ENCODE measurements at places on chromosomes 7 and 10.

DNA sequence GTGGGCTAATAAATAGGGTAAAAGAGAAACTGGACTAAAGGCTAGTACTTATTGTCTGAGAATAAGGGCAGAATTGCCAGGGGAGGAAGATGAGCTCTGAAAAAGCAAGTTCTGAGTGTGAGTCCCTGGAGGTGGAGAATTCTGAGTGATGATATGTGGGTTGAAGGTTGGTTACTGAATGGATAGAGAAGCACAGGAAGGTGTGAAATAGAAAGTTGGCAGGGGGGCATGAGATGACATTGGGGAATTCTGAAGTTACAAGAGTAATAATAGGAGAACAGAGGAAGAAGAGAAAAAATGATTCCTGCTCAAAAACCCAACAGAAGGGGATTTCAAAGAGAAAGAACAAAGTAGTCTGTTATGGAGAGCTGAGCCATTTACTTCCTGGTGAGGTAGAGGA, 76.9 kb downstream of the PRKCQ start:
- DNase-seq: no peak

- no peak for DNase-seq
Observed at GRCh38 chr7:33773053-33773452, 132.3 kb upstream of the BMPER start.

DNA sequence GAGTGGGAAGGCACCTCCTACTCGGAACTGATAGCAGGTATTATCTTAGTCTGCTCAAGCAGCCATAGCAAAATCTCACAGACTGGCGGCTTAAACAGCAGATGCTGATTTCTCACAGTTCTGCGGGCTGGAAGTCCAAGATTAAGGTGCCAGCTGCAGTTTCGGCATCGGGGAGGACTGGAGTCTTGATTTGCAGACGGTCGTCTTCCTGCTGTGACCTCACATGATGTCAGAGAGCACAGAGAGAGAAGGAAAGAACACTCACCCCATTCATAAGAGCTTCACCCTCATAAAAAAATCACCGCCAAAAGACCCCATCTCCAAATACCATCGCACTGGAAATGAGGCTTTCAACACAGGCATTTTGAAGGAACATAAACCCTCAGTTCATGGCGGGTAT, 216.5 kb upstream of the PITRM1 start:
- DNase-seq: no peak

DNA sequence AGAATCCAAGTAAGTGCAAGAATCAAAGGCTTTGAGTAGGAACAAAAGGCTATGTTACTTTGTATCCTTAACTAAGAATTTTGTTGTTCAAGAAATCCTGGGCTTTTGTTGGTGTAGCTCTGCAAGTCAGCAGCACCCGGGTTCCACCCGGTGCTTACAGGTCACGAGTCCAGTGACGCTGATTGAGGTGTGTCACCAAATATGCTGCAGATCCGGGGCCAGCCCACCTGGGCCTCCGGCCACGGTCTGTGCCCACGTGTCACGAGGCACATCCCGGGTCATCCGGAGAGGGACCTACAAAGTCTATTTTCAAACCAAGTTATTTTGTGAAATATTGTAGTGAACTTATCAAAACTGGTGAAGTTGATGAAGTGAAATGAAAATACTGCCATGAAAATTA, 103.1 kb downstream of the MGMT start:
- DNase-seq: no peak

DNA sequence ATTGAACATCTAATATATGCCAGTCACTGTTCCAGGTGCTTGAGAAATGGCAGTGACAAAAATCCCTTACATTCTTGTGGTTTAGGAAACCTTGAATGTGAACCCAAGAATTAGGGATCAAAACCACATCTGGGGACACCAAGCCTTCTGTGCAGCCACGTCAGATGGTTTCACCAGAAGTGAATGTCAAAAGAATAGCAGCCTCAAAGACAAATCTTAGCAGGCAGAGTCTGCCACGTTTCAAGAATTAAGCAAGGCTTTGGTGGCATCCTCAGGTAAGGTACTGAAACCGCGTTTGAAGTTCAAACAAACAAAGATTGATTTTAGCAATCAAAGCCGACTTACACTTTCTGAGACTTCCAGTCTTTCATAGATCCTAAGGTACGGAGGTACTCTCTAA, 225.5 kb upstream of the GNAI1 start:
- no peak for DNase-seq

DNA sequence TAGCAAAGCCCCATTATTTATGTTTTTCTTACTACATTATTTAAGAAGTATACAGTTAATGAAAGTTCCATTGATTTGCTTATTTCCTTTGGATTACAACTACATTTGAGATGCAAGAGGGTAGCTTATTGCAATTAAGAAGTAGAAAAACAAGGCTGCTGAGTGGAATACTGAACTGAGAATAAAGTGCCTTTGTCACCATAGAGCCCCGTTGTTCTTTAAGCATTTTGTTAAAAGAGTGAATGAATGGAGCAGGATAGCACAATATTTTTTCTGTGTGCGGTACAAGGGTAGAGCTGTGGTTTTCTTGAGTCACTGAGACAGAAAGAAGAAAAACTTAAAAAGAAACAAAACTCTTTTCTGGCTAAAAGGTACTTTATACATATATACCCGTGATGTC, 45.6 kb downstream of the ZNF277 start:
- no peak for DNase-seq

DNA sequence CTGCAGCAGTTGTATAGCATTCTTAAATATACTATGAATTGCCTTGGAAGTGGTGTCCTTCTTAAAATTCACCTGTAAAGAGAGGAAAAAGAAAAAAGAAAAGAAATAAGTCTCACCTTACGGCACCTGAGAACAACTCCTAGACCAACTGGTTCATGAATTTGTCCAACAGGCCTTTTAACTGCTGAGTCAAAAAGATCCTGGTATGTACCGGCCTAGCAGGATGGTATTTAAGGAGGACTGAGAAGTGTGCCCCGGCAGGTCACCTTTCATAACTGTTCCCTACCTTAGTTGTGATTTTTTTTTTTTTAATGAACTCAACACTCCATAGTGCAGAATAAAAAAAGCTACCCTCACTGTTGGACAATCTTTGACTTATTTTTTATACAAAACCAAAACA, 25.8 kb downstream of the STN1 start:
- DNase-seq: no peak

GRCh38 chr10:61140765-61141392, 196.9 kb upstream of the RHOBTB1 start:
- DNase-seq: peak; percentile 12

GRCh38 chr10:31322647-31323046, 3.6 kb downstream of the ZEB1 start:
- DNase-seq: peak; percentile 19

GRCh38 chr10:2244471-2244870, 507.1 kb upstream of the ADARB2 start:
- no peak for DNase-seq

DNA sequence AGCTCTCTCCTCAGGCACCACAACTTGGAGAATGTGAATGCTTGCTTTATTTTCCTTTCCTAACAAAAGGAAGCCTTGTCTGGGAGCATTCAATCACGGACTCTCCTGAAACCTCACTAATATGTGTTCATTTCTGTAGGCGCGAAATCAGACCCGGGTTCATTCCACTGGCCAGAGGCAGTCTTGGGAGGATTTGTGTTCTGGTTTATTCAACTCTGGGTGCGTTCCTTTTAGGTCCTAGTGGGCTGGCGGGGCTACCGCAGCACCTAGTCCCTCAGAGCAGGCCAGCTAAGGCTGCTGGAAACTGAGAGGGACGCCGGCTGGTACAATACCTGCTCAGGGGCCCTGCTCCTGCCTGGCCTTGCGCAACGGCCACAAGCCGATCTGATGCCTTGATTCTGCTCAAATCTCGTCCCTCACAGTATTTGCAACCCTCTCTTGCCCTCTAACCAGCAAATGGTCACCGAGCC, 7.5 kb downstream of the HOXA4 start:
- no peak for DNase-seq

DNA sequence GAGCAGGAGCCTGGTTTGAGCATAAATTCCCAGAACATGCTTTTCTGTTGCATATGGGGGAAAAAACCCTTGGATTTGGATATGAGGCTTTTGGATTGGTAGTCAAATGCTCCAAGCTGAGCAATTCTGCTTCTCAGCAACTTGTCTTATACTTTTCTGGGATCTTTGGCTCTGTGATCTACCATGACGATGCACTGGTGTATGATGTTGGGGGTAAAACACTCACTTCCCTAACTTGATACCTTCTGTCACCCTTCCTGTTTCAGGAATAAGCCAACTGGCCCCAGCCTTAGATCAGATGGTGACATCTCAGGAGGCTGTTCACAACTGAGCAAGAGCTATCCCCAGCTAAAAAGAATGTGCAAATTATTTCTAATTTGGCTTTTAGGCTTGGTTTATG, 13.1 kb upstream of the CPA4 start:
- no peak for DNase-seq

DNA sequence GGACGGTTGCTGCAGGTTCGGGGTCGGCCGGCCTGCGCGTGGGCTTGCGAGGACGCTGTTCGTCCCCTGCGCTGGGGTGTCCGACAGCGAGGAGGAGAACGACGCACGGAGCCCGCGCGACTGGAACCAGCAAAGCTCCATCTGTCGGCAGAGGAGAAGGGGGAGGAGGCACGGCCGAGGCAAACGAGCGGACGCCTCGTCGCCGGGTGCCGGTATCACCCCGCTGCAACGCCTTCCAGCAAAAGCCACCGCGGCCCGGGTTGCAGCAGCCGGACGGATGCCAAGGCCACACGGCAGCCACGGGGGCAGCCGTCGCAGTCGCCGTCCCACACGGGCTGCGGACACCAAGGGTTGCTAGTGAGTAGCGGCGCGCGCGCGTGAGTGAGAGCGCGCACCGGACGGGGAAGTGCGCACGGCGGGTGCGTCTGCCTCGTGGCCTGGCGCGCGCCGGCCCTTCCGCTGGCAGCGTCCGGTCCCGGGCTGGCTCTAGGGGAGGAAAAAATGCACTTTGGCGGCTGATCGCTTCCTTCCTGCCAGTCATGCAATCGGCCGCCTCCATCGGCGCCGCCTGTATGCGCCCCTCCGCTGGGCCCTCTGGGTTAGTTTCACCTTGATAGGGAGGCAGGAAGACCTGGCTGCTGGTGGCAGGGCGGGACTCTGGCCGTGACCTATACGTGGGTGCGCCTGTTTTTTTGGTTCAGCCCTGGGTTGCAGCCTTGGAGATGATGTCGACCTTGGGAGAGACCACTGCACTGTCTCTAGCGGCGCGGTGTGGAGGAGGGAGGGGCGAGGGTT, 434 bp downstream of the STAMBPL1 start:
- DNase-seq: peak; percentile 88

GRCh38 chr7:75998038-75998437, 3.6 kb upstream of the TMEM120A start:
- DNase-seq: no peak

- DNase-seq: no peak
Observed at GRCh38 chr10:115903207-115903606, 369.8 kb downstream of the GFRA1 start.

- no peak for DNase-seq
Observed at GRCh38 chr10:45061982-45062381, 61.3 kb downstream of the ZNF22 start.

GRCh38 chr10:119578355-119578754, 18.4 kb downstream of the TIAL1 start:
- DNase-seq: no peak

DNA sequence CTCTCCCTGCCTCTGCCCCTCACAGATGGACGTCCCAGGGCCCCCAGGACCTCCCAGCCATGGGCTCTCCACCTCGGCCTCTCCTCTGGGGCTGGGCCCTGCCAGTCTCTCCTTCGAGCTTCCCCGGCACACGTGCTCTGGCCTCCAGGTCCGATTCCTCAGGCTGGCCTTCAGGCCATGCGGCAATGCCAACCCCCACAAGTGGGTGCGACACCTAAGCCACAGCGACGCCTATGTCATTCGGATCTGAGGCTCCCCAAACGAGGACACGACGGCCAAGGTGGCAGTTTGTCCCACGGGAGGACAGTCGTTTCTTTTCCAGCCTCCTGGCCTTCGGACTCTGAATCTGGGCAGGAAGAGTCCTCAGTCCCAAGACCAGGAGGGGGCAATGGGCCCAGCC, 5.2 kb downstream of the AP4M1 start:
- no peak for DNase-seq

DNA sequence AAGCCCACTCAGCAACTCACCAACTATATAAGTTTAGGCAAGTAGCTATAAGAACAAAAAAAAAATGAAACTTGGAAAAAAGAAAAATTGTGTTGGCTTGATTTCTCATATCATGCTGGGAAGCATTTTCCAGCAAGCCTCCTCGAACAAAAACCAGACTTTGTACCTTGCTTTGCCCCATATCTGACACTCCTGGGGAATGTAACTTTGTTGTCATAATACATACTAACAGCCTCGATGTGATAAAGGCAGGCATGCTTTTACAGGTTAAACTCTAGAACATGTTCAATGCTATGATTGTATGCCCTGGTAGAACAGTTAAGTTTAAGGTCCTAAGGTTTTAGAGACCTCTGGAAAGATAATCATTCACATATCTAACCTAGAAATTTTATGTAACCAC, 11.6 kb downstream of the CFAP43 start:
- no peak for DNase-seq

GRCh38 chr10:3755440-3756359, 29.3 kb downstream of the KLF6 start:
- DNase-seq: no peak

DNA sequence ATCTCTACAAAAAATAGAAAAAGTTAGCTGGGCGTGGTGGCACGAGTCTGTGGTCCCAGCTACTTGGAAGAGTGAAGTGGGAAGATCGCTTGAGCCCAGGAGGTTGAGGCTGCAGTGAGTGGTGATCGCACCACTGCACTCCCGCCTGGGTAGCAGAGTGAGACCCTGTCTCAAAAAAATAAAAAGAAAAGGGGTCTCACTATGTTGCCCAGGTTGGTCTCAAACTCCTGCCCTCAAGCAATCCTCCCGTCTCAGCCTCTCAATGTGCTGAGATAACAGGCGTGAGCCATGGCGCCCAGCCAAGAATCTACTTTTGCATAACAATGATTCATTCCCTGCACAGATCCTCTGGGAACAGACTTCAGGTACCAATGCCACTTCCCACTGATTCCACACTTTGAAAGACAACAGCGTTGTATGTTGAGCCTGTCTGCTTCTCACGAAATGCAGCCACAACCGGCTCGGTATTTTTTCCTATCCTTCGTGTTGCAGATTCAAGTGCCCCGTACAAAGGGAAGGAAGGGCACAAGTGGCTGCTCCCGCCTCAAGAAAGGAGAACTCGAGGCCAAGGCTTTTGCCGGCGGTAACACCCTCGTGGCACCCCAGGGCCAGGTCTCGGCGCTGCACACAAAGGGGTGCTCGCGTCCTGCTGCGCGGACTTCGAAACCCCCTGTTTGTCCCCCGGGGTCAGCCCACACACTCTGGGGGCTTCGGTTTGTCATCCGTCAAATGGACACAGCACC, 745 bp downstream of the DAGLB start:
- DNase-seq: peak; percentile 78

GRCh38 chr7:38232502-38233366, 40.7 kb downstream of the TARP start:
- DNase-seq: peak; percentile 96

- no peak for DNase-seq
Observed at GRCh38 chr10:87706731-87707130, 47.1 kb downstream of the PAPSS2 start.

Measured in AML-193 (cell line).